M059J (cell line): ENCODE measurements at places on chromosomes 16 and 17.

DNA sequence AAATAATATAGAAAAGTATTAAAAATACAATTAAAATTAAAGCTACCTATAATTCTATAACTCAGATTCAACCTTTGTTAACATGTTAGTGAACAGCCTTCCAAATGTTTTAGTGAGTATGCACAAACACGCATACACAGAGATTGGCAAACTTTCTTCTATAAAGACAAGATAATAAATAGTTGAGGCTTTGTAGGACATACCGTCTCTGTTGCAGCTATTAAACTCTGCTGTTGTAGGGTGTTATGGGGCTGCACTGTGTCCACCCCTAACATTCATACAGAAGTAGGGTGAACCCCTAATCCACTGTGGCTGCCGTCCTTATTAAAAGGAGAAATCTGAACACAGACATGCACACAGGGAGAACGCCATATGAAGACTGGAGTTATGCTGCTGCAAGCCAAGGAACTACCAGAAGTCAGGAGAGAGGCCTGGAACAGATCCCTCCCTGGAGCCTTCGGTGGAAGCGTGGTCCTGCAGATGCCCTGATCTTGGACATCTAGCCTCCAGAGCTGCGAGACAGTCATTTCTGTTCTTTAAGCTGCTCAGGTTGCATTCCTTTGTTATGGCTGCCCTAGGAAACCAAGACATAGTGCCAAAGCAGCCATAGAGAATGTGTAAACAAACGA lies 383.2 kb downstream of the GRIN2A start:
- no peak for DNase-seq

- DNase-seq: no peak
Observed at GRCh38 chr17:7695586-7695985, 7.3 kb downstream of the WRAP53 start.

- DNase-seq: peak; percentile 85
Observed at GRCh38 chr17:41678411-41678906, 10.2 kb upstream of the EIF1 start.

- peak; percentile 81 for DNase-seq
Observed at GRCh38 chr17:17496189-17497064, at the start of gene RASD1. Gene RASD1 (minus strand): TSS chr17:17496395. CDS start chr17:17496181, 214 bp downstream.

- DNase-seq: peak; percentile 82
Observed at GRCh38 chr16:70512456-70512855, 10.9 kb downstream of the COG4 start.

DNA sequence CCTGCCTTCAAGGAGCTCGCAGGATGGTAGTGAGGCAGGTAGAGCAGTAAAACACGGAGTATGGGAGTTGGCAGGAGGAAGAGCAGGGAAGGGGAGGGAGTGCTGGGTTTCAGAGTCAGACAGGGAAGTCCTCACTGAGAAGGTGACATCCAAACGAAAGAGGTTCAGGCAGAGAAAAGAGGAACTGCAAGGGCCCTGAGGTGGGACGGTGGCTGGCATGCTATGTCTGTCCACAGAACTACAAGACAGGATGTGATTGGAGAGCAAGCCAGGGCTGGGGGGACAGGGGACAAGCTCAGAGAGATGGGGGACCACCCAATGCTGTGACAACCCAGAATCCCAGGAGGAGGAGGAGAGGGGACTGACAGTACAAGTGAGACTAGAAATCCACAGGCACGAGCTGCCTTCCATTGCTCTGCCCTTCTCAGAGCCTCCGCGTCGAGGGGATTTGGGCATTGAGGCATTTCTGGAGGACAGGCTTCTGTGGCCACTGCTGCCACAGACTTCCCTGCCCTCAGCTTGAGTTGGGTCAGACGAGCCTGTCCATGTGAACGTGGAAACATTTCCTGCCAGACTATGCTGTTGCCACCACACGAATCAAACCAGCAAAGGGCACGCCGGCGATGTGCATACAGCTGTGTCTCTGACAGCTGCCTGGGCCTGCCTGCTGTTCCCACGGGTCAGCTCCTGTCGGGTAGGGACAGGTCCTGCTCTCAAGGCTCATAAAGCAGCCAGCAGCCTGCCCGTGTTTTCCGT lies 100.1 kb downstream of the RAB11FIP4 start:
- no peak for DNase-seq

DNA sequence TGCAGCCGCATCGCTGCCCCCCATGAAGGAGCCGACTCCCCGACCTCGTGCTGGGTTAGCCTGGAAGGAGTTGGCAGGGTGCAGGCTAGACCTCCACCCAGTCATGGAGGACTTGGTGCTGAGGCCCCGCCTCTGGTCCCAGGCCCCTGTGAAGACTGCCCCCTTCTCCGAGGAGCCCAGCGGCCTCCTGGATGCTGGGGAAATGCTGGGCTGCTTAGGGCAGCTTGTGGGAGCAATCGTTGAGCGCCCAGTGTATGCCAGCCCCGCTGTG lies 1.8 kb downstream of the SSTR5 start:
- no peak for DNase-seq

DNA sequence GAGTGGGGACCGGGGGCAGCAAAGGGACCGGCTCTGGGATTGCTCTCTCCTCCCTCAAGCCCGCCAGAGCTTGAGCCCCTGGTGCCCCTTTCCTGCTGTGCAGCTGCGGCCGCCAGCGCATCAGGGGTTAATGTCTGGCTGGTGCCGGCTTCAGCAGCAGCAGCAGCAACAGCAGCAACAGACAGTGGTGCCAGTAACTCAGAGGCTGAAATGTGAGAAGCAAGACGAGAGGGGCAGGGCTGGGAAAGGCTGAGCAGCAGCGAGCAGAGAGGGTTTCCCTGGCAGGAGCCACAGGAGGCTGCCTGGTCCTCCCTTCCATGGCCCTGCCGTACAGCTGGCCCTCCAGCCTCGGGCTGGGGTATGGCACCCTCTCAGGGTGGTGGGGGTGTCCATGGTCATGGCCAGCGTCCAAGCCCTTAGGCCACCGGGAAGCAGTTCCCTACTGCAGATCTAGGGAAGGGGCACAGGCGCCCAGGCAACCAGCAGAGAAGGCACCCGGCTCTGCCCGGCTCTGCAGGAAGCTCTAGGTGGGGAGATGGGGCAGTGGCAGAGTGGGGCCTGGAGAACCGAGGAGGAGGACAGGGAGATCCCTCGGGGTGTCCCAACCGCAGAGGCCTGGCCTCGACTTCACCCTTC lies 21.1 kb upstream of the TFAP4 start:
- DNase-seq: peak; percentile 72

- no peak for DNase-seq
Observed at GRCh38 chr17:50155115-50155819, 4.8 kb upstream of the PPP1R9B start.
